ENCODE measurements at places on chromosomes 13 and 19.

DNA sequence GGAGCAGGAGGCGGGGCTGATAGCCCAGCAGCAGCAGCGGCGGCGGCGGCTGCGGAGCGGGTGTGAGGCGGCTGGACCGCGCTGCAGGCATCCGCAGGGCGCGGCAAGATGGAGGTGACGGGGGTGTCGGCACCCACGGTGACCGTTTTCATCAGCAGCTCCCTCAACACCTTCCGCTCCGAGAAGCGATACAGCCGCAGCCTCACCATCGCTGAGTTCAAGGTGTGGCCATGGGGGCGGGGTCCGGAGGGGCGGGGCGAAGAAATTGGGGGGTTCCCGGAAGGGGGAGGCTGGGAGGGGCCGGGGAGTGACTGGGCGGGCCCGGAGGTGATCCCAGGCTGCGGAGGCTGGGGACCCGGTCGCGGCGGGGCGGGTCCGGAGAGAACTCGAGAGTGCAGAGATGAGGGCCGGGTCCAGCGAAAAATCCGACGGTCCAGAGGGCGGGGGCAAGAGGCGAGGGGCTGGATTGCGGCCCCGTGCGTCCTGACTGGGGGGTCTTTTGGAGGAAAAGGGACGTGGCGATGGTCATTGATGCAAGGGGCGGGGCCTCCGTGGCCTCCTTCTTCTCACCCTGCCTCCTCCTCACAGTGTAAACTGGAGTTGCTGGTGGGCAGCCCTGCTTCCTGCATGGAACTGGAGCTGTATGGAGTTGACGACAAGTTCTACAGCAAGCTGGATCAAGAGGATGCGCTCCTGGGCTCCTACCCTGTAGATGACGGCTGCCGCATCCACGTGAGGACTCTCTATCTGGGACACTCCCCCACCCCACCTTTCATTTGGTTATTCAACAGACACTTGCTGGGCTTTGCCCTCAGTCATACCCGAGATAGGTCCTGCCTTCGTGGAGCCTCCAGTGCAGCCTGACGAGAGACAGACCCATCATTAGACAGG, at the start of gene TBCB:
TSS of gene TBCB (plus strand) at position 16 of the 891 bp plus-strand sequence. CDS start at position 109, 93 bp downstream.
- DNase-seq: no peak

GRCh38 chr19:49120325-49120683, 960 bp downstream of the PPFIA3 start:
- DNase-seq: no peak

DNA sequence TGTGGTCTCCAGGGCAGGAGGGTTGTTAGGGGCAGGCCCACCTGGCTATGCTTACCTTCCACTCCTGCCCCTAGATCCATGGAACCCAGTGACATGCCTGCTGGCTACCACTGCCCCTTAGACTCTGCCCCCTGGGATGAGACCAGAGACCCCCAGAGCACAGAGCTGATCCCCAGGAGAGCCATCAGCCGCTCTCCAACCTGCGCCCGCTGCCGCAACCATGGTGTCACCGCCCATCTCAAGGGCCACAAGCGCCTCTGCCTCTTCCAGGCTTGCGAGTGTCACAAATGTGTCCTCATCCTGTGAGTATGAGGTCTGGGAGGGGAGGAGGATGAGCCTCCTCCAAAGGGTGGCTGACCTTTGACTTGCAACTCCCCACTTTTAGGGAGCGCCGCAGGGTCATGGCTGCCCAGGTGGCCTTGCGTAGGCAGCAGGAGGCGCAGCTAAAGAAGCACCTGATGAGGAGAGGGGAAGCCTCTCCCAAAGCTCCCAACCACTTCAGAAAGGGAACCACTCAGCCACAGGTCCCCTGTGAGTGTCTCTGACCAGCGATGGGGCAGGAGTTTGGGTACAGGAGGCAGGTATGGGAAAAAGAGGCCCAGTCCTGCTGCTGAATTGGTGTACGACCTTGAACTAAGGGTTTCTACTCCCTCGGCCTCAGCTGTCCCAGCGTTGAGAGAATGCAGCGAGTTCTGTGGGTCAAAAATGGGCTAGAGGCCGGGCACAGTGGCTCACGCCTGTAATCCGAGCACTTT, 2.7 kb downstream of the DMRTC2 start:
- DNase-seq: no peak

DNA sequence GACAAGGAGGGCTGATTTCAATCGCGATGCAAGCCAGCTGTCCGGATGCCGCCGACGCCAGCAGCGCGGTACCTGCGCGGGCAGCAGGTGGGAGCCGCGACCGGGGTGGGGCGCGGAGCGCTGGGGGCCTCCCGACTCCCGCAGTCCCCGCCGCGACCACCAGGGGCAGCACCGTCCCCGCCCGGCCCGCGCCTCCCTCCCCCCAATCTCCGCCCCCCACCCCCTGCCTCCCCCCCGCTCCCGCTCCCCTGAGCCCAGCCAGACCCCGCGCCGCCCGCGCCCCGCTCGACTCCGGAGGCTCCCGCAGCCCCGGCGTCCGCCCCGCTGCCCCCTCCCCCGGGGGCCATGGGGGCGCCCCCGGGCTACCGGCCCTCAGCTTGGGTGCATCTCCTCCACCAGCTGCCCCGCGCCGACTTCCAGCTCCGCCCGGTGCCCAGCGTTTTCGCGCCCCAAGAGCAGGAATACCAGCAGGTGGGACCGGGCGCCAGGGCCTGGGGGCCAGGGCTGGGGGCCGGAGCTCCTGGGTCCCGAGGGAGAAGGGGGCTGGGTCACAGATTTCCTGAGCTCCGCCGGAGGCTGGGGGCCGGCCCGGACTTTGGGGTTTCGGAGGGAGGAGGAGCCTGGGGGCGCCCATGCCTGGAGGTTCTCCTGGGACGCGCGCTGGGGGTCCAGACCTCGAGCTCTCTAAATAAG, at the start of gene TTYH1:
TSS of gene TTYH1 (plus strand) at position 257 of the 693 bp plus-strand sequence. CDS start at position 346, 89 bp downstream.
- no peak for DNase-seq

DNA sequence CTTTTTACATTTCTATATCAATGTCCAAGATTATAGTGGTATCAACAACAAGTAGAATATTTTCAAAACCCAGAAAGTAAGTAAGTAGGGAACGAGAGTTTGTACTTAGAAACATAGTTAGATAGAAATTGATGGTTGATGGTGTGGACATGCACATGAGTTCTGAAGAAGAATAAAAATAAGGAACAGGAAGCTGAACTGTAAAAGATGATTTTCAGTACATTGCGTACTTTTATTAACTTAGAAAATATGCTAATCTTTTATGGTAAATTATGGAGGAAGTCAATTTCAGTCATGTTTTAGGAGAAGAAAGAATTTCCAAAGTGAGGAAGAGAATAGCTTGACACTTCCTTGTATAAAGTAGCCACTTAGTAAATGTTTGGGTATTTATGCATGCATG, 12.3 kb upstream of the GPR18 start:
- DNase-seq: no peak

Measured in non-pigmented ciliary epithelial cell (primary cell).